HTR-8/SVneo (cell line): ENCODE measurements at places on chromosomes 16 and 17.

GRCh38 chr16:19282101-19282500 lies 3.4 kb upstream of the CLEC19A start:
- no peak for DNase-seq

- no peak for DNase-seq
Observed at GRCh38 chr17:4840893-4841242, 7.7 kb downstream of the MINK1 start.

DNA sequence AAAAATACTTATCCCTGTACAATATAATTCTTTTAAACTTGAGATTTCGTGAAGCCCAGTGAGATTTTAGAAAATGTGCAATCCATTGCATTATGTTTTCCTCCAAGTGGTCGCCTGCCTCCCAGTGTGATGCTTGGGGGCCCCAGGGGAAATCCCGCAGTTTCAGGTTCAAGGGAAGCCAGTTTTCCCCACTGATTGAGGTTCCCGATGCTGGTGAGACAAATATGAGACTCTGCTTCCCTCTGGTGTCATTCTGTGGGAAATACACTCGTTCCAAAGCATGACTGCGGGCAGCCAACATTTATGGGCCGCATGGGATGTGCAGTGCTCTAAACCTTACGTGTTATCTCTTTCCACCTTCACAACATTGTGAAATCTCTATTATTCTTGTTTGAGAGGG lies 200.8 kb downstream of the PRKCB start:
- peak; percentile 61 for DNase-seq

GRCh38 chr16:54135361-54136275 lies 151.0 kb downstream of the IRX3 start:
- peak; percentile 22 for DNase-seq

DNA sequence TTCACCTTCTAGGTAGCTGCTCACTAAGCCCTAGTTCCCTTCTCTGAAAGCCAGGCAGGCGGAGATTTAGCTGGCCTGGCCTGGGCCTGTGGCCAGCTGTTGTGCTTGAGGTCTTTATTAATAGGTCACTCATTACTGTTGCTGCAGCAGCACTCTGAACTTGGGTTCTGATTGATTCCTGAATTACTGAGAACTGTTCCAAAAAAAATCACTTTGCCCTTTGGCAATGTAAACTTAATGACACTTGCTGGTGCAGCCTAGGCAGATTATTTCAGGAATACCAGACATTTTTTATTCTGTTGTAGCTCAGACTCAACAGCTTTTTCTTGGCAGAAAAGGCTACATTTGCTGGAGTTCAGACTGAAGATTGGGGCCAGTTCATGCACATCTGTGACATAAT lies 2.7 kb downstream of the TOM1L1 start:
- DNase-seq: no peak

DNA sequence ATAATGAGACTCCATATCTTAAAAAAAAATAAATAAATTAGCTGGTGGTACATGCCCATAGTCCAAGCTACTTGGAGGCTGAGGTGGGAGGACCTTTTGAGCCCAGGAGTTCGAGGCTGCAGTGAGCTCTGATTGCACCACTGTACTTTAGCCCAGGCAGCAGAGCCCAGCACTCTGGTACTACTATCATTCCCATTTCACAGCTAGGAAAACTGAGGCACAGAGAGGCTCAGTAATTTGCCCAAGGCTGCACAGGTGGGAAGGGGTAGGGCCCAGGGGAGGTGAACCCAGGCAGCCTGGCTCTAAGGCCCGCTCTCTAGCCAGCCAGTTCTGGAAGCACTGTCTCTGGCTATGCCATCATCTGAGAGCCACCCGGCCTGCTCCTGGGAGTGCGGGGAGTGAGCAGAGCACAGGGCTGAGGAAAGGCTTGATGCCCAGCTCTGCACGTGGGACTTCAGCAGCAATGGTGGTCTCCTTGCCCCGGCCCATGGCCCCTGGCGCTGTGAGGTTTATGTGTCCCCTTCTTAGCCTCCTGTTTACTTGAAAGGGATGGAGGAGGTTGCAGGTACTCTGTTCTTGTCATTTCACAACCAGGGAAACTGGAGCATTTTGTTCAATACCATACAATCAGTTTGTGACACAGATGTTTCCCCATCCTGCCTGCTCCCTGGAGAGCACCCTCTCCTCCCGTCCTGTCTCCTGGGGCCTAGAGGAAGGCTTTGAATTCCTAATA lies 222.3 kb downstream of the KATNIP start:
- DNase-seq: no peak

DNA sequence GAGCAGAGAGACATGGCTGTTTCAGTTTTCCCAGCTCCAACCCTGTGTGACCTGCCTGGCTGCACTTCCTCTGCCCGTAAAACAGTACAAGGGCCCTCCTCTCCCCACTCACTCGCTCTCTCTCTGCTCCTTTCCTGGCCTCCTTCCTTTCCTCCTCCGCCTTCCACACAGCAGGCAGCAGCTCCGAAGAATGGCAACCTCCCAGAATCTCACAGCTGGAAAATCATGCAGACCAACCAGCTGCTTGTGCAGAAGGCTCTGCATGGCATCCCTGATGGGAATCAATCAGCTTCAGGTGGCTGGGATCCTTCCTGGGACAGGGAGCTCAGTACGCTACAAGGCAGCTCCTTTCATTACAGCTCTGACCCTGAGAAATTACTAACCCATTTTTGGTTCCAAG lies 27.4 kb downstream of the TMEM132E start:
- no peak for DNase-seq

GRCh38 chr17:33674685-33675084 lies 381.6 kb upstream of the ASIC2 start:
- DNase-seq: peak; percentile 40

- peak; percentile 65 for DNase-seq
Observed at GRCh38 chr16:1363501-1364041, 11.8 kb downstream of the GNPTG start.

GRCh38 chr17:32931686-32932085 lies 3.7 kb downstream of the TMEM98 start:
- no peak for DNase-seq

GRCh38 chr17:41615454-41615853 lies 2.9 kb upstream of the KRT16 start:
- no peak for DNase-seq

- DNase-seq: peak; percentile 74
Observed at GRCh38 chr17:47694581-47695428, 844 bp downstream of the TBKBP1 start.

DNA sequence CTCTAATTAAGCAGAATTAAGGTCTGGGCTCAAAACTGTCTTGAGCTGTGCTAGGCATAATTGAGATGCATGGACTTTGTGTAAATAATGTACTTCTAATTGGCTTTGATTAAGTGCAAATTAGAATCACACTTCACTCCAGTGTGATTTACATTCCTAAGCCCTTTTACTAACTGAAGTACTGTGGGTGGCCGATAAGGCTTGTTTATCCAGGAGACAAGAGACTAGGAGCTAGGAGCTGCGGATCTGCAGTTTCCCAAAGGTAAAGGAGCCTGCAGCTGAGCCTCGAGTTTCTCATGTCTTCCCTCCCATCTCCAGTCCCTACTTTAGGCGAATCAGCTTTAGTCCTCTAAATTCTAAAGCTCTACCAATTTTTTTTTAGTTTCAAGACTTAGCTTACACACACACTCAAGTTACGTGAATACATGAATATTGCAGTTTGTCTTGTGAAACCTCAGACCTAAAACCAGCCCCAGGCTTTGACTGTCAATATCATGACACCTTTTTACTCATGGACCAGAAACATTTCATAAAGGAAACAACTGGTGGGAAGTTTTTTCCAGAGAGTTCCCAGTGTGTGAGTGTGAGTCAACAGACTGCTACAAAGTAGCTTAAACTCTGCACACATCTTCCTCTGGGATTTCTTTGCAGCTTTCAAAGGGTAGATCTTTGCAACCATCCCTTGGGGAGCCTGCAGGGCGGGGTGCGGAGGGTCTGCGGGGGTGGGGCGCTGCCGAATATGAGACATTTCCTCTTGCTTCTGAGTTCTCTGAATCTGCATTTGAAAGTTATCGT lies 113.9 kb upstream of the TBX2 start:
- DNase-seq: no peak

DNA sequence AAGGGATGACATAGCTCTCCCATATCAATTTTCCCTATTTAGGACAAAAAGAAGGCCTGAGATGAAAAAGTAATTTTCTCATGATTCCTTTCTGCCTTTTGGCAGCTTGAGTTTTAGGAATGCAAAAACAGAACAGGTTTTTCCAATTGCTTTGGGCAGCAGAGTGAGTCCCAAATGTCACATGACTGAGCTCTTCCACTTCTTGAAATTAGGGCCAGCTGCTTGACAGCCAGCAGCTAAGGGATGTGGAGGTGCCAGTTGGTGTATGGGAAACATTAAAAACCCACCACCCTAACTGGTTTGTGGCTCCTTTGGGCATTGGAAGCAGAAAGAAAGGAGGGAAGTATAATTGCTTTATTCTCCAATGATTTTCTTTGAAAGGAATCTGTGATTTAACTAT lies 133.8 kb upstream of the FAM20A start:
- no peak for DNase-seq

GRCh38 chr17:43644081-43644480 lies 17.6 kb downstream of the MEOX1 start:
- no peak for DNase-seq

DNA sequence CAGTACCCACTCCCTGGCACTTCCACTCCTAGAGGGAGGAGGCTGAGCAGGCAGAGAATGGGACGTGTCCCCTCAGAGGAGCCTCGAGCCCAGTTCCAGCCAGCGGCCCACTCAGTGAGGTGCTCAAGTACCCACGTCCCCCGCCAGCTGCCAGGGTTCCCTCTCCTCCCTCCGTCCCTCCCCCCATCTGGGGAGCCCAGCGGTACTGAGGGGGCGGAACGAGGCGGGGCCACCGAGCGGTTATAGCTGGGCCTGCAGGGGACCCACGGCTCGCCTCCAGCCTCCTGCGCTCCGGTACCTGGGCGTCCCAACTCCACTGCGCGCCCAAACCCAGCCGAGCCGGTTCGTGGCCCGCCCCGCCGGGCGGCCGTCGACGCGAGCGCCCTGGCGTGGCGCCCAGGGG lies at the start of gene NPW:
TSS of gene NPW (plus strand) at position 268 of the 403 bp plus-strand sequence.
- DNase-seq: no peak

- no peak for DNase-seq
Observed at GRCh38 chr17:2594722-2595599, 1.5 kb downstream of the PAFAH1B1 start.

DNA sequence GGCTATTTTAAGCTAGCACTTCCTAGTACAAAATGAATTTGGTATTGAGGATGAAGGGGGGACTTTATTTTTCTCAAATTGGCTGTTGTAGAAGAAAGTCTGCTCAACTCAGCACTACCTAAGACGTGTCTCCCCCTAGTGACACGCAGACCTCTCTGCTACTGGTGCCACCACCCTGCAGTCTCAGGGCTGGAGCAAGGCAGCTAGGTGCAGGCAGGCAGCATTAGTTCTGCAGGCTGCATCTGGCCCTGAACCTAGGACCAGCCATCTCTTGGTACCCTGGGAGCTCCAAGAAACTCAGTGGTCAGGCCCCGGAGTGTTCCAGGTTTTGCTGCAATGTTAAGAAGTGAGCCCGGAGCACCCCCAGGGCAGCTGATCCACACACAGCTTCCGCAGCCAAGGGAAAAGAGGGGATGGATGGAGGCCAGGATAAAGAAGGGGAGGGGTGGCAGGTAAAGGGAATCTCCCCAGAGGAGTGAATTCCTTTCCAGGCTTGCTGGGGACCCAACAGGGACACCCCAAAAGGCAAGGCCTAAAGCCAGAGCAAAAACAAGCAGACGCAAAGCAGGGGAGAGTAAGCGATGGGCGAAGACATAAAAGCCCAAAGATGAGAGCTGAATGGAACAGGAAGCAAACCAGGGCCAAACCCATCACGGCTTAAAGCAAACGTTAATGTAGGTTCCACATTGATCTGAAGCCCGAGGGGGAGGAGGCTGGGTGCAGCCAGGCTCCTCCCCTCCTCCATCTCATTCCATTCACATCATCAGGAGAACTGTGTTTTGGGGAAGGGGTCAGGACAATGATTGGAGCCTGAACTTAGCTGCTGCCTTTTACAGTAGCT lies 200.5 kb downstream of the ZFHX3 start:
- DNase-seq: peak; percentile 51

- no peak for DNase-seq
Observed at GRCh38 chr17:61247439-61247838, 152.2 kb upstream of the TBX2 start.

DNA sequence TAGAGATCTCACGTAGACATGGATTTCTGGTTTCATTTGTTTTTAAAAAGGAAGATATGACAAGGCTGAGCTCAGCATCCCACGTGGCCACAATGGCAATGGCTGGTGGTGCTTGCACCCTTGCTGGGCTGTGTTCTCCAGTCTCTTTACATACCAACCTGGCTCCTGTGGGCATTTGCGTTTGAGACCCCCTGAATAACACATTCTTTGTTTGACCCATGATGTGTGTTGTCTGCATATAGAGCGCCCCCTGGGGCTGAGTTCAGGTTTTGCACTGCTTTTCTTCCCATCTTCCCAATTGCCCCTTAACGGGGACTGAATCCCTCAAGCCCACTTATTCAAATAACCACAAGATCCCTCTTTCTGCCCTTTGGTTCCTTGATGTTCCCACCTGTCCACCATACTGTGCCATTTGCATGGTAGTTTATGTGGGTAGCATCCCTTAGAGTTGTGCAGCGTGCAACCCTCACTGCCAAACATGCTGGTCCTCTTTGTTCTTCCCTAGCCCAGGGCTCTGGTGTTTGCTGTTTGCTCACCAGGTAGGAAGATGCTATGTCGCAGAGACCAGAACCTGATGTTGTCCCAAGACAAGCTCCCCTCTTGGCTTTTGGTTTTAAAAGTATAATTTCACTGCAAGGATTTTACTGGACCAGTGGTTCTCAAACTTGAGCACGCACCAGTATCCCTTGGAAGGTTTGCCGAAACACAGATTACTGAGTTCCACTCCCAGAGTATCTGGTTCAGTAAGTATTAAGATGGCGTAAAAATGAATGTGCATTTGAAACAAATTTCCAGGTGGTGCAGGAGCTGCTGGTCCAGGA lies 38.5 kb upstream of the NKD1 start:
- no peak for DNase-seq

DNA sequence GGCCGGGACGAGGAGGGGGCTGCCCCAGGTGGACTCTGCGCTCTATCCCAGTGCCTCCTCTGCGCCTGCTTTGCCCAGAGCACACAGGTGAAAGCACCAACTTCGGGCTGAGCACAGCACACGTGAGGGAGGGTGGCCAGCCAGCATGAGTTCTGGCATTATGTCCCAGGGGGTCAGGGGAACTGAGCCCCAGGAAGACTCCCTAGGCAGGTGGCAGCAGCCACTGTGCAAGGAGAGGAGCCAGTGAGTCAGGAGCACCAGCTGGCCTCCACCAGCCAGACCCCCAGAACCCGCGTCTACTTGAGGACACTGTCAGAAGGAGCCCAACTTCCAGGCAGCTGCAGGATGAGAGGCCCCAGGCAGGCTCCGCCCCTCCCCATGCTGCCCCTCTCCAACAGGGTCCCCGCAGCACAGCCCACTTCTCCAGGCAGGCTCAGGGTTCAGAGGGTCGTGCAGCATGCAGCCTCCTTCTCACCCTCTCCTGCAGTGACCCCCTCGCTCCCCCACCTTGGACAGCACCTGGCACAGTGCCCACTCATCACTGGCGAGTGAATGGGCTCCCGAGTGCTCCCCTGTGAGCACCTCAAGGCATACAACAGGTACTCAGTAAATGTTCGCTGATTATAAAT lies 44.2 kb upstream of the RASD1 start:
- DNase-seq: no peak

- DNase-seq: no peak
Observed at GRCh38 chr17:75087182-75087557, 584 bp upstream of the SLC16A5 start.

GRCh38 chr16:70743791-70744190 lies 57.2 kb downstream of the VAC14 start:
- DNase-seq: no peak
